ENCODE measurements at places on chromosomes 3 and 15.

DNA sequence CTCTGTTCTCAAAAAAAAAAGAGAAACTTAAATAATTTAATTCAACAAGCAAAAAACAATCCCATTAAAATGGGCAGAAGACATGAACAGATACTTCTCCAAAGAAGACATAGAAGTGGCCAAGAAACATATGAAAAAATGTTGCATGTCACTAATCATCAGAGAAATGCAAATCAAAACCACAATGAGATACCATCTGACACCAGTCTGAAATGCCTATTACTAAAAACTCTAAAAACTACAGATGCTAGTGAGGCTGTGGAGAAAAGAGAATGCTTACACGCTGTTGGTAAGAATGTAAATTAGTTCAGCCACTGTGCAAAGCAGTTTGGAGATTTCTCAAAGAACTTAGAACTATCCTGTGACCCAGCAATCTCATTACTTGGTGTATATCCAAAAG, 382.9 kb downstream of the OTOL1 start:
- no peak for DNase-seq

GRCh38 chr3:141057946-141058800, 7.0 kb downstream of the SPSB4 start:
- DNase-seq, result no peak

DNA sequence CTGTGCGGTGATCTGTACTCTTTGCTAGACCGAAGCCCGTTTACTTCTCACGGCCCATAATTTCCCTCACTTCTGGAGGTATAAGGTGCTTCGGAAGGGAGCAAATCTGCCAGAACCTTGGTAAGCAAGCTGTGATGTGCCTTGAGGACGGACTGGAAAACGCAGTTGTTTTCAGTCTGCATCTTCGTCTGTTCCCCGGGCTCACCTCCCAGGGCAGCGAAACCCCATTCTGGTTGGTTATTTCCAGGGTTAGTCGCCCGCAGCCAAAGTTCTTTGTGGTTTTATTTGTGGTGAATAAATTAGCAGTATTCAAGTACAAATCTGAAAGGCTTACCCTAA, 401 bp downstream of the RAMAC start:
- no peak for DNase-seq

DNA sequence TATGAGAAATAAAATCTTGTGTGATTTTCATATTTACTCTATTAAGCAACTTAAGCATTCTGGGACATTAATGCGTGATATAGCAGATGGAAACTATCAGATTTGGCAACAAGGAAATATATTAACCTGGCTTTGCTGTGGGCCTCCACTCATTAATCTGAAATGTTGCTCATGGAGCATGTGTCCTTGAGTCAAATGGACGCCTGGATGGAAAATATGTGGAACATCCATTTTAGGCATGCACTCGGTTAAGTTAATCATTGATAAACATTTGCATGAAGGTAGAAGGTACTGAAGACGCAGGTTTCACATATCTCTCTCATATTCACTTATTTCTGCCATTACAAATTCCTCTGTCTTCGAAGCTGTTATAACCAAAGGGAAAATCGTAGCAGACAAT, 246.1 kb downstream of the NR2F2 start:
- DNase-seq, result no peak

- peak; percentile 87 for DNase-seq
Measured at GRCh38 chr3:194711913-194712312, 26.2 kb downstream of the FAM43A start.

- DNase-seq, result no peak
Measured at GRCh38 chr3:100226712-100227429, 33.9 kb upstream of the TBC1D23 start.

GRCh38 chr3:28218917-28219198, 22.6 kb upstream of the CMC1 start:
- DNase-seq, result no peak

DNA sequence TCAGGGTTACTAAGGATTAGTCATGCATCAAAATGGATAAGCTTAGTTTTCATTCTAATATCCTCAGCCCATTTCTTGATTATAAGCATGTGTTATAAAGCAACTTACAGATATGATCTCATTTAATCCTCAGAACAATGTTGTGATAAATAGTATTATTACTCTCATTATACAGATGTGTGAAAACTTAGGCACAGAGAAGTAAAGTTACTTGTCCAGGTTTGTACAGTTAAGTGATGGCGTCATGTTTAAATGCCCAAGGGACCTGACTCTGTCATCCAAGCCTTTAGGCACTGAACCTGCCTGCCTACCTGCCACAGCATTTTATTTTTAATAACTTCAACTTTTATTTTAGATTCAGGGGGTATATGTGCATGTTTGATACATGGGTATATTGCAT, 472.9 kb upstream of the SEMA6D start:
- DNase-seq, result no peak

GRCh38 chr15:63094495-63094931, 27.1 kb upstream of the LACTB start:
- peak; percentile 30 for DNase-seq

DNA sequence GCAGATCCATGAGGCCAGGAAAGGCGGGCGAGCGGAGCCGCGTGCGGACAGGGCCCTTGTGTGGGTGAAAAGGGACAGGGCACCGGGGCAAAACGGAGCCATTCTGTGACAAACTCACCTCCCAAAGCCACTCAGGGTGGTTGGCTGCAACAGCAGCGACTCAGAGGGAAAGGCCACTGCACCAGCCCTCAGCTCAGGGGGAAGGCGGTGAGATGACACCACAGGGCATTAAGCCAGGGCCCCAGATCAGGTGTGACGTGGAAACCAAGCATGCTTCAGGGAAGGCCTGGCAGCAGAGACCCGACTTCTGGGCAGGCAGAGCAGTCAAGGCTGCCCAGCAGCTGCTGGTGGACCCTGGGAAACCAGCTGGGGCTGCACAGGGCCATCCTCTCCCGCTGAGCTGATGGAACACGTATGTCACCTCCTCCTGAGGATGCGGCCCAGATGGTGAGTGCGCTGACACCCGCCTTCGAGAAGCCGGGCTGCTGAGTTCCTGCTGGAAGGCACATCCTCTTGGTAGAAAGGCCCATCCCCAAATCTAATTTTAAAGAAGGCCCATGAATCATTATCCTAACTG, 82.3 kb downstream of the CHSY1 start:
- DNase-seq, result no peak

GRCh38 chr15:66622591-66623022, 56.8 kb upstream of the LCTL start:
- no peak for DNase-seq

- no peak for DNase-seq
Measured at GRCh38 chr3:169295126-169295525, 368.4 kb downstream of the MECOM start.

- DNase-seq, result no peak
Measured at GRCh38 chr3:100720426-100720825, 11.1 kb downstream of the TFG start.

DNA sequence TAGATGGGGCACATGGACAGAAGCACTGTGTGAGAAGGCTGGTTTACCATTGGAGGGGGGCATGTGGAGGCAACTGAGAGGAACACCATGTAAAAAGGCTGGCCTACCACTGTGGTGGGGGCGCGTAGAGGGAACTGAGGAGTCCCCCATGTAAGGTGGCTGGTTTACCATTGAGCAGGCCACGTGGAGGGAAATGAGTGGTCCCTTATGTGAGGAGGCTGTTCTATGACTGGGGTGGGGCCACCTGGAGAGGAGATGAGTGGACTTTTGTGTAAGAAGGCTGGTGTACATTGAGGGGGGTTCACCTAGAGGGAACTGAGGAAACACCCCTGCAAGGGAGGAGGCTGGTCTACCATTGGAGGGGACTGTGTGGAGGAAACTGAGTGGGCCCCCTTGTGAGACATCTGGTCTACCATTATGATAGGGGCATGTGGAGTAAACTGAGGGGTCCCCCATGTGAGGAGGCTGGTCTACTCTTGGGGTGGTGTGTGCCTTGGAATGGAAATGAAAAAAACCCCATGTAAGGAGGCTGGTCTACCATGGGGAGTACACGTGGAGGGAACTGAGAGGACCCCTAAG, 156.9 kb downstream of the FBLN2 start:
- DNase-seq, result no peak

- DNase-seq, result no peak
Measured at GRCh38 chr3:188728371-188728896, 443.3 kb upstream of the TPRG1 start.

- DNase-seq, result no peak
Measured at GRCh38 chr3:151800431-151800830, 13.5 kb upstream of the AADAC start.

- no peak for DNase-seq
Measured at GRCh38 chr3:16373341-16373946, 108.4 kb downstream of the OXNAD1 start.

- DNase-seq, result no peak
Measured at GRCh38 chr3:71201939-71202338, 381.6 kb downstream of the FOXP1 start.

DNA sequence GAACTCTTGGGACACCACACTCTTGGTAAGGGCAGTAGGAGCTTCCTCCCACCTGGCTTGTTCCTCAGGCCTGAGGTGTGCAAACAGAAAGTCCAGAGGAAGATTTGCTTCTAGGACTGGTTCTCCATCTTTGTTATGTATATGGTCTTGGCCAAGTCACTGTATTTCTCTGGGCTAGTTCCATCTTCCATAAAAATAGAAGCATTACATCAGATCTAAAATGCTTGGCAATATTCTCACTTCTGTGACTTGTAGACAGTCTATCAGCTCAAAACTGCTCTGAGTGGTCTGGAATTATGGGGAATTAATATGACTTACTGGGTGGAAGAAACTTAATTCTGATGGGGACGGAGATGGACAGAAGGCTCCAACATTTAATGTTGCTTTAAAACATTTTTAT, 55.2 kb downstream of the TMEM108 start:
- DNase-seq, result no peak

- no peak for DNase-seq
Measured at GRCh38 chr3:46958467-46959160, 17.9 kb downstream of the CCDC12 start.

- no peak for DNase-seq
Measured at GRCh38 chr3:53842436-53843194, 3.6 kb downstream of the CHDH start.

DNA sequence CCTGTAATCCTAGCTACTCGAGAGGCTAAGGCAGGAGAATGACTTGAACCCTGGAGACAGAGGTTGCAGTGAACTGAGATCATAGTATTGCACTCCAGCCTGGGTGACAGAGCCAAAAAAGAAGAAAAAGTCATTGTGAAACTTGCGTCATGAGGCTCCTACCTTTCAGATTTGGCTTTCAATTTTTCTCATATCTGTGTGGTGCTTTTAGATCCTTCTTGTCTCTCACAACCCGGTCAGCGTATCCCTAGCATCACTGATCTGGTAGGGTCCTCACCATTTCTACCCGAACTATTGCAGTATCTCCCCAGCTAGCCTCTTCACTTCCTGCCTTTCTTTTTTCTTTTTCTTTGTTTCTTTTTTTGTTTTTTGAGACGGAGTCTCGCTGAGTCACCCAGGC, 21.6 kb upstream of the GCNT3 start:
- DNase-seq, result no peak

DNA sequence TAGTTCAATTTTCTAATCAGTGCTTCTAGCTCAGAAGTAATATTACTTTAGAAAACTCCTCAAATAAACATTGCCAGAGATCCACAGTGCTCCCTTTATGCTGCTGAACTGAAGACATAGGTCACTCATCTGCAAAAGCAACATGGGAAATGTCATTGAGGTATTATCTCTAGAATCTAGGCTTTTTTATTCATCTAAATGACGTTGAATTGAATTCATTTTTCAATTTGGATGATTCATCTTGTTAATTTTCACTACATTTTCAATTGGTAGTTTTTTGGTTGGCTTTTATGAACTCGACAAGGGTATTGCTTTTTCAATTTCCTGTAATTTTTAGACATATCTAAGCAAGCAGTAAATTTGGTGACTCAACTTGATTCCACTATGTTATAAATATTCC, 275.4 kb downstream of the NFKBIZ start:
- no peak for DNase-seq

- DNase-seq, result no peak
Measured at GRCh38 chr3:152172460-152172859, 96.3 kb upstream of the MBNL1 start.

- no peak for DNase-seq
Measured at GRCh38 chr3:160616311-160616710, 50.9 kb upstream of the KPNA4 start.

- DNase-seq, result no peak
Measured at GRCh38 chr3:124051636-124052035, 59.7 kb upstream of the ROPN1 start.

DNA sequence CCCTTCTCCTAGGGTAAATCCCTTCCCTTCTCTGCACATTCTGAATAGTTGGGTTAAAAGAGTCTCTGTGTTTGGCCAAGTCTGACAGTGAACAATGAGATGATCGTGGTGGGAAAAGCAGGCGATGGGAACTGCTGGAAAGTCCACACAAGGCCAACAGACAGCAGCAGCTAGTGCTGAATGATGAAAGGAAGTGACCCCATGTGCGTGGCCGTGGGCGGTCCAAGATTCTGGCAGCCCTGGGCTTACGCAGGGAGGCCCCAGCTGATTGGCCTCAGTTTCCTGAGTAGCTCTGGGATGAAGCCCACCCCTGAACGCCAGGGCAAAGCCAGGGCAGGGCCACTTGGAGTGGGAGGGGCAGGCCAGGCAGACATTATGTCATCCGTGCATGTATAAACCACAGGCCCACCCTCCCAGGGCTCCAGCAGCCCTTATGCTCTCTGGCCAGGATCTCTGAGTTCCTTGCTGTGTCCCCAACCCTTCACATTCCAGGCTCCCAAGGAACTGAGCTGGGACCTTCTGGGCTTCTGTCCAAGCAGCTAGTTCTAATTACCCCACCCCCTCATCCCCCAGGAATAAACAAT, 57.8 kb downstream of the CDC25A start:
- DNase-seq, result peak; percentile 85

DNA sequence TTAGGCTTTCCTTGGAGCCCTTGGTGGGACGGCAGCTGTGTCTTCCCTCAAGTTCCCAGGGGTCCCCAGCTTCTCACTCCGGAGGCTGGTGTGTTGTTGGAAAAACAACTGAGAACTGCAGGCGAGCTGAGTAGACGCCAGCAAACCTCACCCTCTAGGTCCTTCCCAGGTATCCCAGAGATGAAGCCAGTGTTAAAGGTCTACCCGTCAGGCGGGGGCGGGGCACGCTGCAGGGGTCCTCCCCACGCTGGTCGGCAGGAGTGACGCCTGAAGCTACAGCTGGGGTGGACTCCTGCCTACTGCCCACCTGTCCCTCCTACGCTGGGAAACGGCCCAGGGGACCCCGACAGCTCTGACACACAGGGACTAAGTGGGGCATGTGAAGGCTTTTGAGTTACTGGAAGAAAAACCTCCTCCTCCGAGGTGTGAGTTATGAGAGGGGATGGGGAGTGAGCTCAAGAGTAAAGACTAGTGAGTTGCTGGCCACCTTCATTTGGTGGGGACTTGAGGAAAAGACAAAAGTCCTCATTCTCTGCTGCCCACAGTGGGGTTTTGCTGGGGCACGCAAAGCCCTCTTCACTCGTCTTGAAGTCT, 32.2 kb upstream of the SNRPA1 start:
- no peak for DNase-seq

- no peak for DNase-seq
Measured at GRCh38 chr3:156819842-156820691, 6.1 kb upstream of the LEKR1 start.

- no peak for DNase-seq
Measured at GRCh38 chr15:55494931-55495330, 13.1 kb downstream of the DNAAF4 start.

Measured in skeletal muscle cell (primary cell).